ENCODE measurements at places on chromosomes 3 and 15. TPM values are rescaled to one million over a fixed set of nuclear protein-coding genes. Genes with fewer than 3 reads are reported as not detected.

- DNase-seq = no peak
Observed at GRCh38 chr3:115790759-115791158, 167.4 kb downstream of the GAP43 start.

DNA sequence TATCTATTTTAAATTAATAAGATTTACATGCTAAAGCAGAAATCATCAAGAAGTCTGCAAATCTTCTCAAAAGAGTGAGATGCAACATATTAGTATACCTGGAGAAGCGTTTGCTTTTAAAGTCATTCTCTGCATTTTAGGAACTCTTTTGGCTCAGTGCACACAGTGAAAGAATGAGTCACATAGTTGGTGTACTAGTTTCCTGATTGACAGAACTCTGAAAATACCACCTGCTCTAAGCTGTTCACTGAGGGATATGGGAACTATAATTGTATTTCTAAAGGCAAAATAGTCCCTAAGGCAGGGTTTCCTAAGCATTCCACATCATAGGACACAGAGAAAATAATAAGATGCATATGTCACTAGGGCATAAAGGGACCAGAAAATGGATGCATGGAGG, 838.5 kb downstream of the DIPK2A start:
- no peak for DNase-seq

GRCh38 chr15:68305420-68305871, 27.9 kb downstream of the FEM1B start:
- DNase-seq = no peak

DNA sequence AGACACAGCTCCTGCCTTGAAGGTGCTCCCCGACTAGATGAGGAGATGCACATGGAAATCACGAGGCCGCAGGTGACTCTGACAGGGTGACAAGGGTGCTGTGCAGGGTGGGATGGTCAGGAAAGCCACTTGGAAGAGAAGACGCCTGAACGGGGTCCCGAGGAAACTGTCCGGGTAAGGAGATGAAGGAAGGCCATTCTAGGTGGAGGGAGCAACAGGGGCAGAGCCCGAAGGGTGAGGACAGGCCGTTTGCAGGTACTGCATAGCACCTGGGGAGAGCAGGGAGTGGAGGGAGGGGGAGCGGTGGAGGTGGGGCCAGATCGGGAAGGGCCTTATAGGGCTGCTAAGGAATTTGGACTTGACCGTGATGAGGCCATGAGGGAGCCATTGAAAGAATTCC, 105.6 kb upstream of the DLG1 start:
- DNase-seq = no peak

- DNase-seq = no peak
Observed at GRCh38 chr3:53935283-53935901, 43.7 kb upstream of the SELENOK start.

DNA sequence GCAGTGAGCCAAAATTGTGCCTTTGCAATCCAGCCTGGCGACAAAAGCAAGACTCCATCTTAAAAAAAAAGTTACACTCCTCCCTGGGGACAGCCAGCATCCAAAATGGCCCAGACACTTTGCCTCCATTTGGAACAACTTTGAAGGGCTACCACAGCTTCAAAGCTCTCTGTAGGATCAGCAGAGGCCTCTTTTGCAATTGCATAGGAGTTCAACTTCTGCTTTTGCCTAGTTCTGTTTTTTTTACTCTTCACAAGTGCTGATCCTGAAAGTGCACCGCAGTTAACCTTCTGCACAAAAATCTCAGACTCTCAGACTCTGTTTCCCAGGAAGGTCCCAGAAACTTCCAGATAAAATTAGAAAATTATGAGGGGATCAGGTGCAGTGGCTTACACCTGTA, 25.2 kb upstream of the SLC4A7 start:
- no peak for DNase-seq

- DNase-seq = no peak
Observed at GRCh38 chr15:80527961-80528360, 123.8 kb downstream of the ARNT2 start.

PTPRG gene
- 41.2 TPM for total RNA-seq

- no peak for DNase-seq
Observed at GRCh38 chr3:184680385-184681345, 31.2 kb downstream of the MAGEF1 start.

GRCh38 chr3:157094751-157095480, 65.0 kb downstream of the CCNL1 start:
- DNase-seq = no peak

DNA sequence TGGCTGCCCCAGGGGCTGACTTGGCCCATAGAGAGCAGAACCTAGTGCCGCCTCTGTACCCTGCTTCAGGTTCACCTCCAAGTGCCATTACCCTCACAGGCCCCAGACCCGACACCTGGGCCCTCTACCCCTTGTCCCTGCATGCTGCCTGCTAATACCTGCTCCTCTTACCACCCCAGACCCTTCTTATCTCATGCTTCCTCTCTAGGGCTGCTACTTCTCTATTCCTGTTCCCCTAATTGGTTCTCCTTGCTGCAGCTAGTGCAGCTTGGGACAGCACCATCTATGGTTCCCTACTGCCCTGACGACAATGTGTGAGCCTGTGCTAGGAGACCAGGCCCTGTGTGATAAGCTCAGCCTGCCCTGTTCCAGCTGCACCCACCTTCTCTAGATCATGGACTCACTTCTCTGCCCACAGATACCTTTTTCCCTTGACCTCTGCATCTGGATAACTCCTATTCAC, 15.3 kb downstream of the HDAC11 start:
- no peak for DNase-seq

DNA sequence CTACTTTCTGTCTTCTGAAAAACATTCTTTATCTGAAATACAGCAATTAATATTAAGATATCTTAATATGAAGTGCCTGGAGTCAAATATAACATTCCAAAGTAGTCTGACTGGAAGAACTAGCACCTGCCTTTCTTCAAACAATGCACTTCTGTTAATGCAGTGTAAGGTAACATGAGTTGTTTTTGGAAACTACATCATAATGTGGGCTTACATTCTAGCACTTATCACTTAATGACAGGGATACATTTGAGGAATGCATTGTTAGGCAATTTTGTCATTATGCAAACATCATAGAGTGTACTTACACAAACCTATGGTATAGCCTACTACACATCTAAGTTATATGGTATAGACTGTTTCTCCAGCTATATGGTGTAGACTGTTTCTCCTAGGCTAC, 49.2 kb downstream of the SLC15A2 start:
- no peak for DNase-seq

- DNase-seq = no peak
Observed at GRCh38 chr3:101544161-101544850, 17.4 kb upstream of the TRMT10C start.

Measured in neural crest cell (in vitro differentiated cells).